ENCODE measurements at places on chromosomes 13 and 19.

- no peak for DNase-seq
Measured at GRCh38 chr19:1133471-1133929, 29.7 kb downstream of the GPX4 start.

GRCh38 chr19:33821871-33822270, 25.2 kb downstream of the KCTD15 start:
- DNase-seq, result no peak

DNA sequence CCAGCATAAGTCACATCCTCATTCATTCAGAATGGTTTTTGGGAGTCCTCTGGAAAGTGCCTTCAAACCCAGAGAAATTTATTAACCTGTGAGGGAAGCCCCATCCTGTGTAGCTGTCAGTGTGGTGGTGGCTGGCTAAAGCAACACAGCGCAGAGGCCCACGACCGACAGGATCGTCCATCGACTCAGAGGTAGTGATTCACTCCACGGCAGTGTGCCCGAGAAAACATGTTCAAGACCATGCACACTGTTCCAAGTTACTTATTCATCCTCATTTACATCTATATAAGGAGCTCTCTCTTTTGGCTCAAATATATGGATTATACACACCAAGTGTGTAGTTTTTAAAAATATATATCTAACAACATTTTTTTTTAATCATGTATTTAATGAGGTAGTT, 96.3 kb upstream of the SLC15A1 start:
- DNase-seq, result no peak

DNA sequence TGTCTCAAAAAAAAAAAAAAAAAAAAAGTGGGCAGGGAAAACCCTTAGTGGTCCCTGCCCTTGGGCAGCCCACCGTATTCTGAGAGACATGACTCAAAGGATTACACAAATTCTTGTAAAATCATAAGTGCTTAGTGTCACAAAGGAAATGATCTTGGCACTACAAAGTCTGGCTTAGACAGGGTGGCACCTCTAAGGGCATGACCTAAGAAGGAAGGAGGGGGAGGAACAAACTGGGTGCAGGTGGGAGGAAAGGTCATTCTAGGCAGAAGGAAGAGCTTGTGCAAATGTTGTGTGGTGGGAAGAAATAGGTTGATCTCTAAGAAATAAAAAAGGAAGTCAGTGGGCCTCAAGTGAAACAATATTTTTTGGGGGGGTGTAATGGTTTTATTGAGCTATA, 10.4 kb downstream of the PNPLA6 start:
- no peak for DNase-seq

GRCh38 chr13:25874907-25875306, 176.9 kb downstream of the SHISA2 start:
- DNase-seq, result no peak

Measured in G401 (cell line).